H1 (cell line): ENCODE measurements at places on chromosomes 2 and 18.

GRCh38 chr2:20062615-20063545, 11.5 kb upstream of the LAPTM4A start:
- DNase-seq = no peak

- no peak for DNase-seq
Observed at GRCh38 chr2:212995920-212996319, 155.5 kb downstream of the IKZF2 start.

- DNase-seq = no peak
Observed at GRCh38 chr2:7108792-7109532, 191.8 kb downstream of the RNF144A start.

DNA sequence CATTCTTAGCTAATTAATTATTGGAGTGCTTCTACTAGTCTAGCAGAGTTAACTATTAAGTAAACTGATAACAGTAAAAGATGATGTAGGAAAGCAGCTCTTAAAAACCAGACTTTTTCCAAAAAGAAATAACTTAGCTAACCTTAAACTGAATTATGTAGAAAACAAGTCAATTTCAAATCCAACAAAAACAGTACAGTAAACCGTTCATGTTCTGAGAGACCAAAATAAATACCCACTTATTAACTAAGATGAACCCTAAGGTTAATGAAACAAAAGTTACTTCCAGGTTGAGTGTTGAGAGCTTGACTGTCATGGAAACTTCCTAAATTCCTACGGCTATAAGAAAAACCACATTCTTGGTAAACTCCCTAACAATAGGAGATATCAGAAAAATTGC, 181.2 kb downstream of the PPP1R1C start:
- no peak for DNase-seq

- no peak for DNase-seq
Observed at GRCh38 chr2:239495791-239496233, 95.0 kb upstream of the HDAC4 start.

DNA sequence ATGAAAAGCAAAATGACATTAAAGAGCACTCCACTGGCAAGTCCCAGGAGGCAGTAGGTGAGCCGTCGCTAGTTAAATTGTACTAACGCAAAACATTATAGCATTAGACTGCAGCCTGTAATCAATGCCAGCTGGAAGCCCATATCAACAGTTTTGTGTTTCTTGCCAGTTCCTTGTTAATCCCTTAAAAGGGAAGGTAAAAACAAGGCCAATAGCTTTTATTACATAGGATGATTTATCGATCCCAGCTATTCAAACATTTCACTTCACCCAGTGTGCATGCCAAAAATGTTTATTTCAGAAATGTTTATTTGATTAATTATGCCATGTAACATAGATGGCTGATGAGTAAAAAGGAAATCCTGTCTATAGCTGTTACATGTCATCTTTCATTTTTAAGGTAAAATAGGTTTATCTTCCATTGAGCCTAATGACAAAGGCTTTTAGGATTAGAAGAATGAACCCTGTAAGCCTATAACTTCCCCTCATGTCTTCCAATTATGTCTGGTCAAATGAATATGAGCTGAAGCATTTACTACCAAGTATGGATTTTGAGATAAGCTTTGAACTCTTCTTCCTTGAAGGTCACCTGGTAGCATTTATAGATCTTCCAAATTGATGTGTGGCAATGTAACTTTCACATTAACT, 591.2 kb downstream of the RNF144A start:
- no peak for DNase-seq

DNA sequence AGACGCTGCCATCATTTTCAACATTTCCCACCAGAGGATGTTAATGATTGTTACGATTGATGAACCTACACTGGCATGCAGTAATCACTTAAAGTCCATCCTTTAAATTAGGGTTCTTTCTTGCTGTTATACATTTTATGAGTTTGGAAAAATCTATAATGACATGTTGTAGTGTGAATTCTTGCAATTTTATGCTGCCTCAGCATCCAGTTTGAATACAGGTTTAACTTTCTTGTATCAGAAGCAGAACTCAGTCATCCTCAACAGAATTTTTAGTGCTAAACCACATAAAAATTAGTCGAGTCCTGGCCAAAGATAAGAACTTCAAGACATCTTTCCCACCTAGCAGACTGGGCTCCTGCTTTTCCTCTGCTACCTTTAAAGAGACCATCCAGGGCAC, 303.3 kb downstream of the NUP35 start:
- DNase-seq = no peak

GRCh38 chr2:86330001-86330400, 7.4 kb downstream of the REEP1 start:
- no peak for DNase-seq

DNA sequence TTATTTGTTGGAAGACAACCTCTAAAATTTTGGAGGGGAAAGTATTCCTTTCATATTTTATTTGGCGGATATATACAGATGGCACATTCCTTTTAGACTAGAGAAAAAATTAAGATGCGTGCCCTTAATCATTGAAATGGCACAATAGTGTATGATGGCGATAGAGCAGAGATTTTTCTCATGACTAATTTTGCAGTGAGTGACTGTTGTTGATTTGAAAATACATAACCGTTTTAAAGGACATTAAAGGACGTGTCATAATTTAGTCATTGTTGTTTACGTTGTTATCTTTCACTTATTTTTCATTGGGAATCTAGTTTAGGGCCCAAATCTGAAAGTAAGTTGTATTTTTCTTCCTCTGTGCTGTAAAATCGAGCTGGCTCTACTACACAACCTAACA, 61.7 kb downstream of the CERS6 start:
- no peak for DNase-seq

DNA sequence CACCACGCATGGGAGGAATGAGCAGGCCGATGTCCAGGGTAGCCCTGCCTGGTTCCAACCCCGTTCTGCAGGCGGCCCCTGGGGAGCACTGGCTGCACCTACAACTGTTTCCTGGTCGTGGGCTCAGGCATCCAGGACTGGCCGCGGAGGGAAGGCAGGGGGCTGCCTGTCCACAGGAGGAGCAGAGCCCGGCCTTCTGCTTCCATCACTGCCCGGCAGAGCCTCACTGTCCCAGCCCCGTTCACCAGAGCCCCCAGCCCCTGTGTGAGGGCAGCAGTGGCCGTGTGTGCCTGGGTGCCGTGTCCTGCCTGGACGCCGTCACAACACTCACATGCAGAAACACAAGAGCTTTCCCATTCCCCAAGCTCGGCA, 56.2 kb downstream of the KCNG2 start:
- no peak for DNase-seq

GRCh38 chr2:10341193-10341592, 38.5 kb downstream of the HPCAL1 start:
- DNase-seq = no peak

DNA sequence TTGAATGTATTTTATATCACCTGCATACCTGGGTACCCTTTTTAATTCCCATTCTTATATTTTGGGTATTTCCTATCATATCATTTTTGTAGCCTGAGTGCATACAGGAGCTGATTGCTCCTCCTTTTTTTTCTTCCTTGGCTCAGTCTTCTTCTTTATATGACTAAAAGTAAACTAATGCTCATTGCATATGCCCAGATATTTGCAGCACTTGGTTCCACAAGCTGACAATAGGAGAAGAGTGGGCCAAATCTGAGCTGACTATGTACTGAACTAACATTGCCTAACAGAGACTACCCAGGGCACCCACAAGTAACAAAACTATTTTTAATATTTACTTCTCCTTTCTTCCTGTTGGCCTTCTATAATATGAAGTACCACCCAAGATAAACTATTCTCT, 131.7 kb upstream of the SPOPL start:
- no peak for DNase-seq

DNA sequence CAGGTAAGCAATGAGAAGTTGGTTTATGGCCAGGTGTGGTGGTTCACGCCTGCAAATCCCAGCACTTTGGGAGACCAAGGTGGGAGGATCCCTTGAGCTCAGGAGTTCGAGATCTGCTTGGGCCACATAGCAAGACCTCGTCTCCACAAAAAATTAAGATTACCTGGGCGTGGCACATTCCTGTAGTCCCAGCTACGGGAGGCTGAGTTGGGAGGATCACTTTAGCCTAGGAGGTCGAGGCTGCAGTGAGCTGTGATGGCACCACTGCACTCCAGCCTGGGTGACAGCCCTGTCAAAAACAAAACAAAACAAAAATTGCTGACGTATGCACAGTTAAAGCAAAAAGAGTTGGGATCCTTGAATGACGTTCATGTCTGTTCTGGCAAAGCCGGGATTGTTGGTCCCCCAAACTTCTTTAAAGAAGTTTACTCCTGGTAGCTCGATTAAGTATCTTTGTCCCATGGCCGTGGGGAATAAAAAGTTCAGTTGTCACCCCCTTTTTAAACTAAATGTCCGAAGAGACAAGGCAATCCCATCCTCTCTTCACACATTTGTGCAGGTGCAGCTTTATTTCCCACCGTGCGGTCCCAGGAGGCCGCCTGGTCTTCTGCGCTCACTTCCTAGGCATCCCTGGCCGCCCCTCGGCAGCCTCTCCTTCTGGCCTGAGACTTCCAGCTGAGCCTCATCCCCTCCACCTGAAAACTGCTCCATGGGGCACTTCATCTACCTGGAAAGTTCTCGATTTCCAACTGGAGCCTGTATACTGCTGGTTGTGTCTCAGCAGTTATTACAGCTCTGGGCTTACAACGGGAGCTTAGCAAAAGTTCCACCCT, 762 bp upstream of the SPOPL start:
- no peak for DNase-seq

DNA sequence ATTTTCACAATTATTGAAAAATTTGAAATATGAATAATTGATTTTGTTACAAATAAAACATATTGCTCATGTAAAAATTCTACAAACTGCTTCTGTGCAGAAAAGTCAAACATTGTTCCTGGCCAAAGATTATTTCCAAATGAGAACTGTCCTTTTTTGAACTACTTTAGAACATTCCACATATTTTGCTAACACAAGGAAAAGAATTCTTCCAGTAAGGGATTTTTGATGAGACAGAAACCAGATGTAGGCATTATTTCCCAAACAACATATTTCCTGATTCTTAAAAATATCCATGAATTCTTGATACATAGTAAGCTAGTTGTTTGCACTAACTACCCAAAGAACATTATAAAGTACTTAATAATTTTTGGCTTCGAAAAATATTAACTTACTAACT, 715.2 kb downstream of the CCDC85A start:
- no peak for DNase-seq

DNA sequence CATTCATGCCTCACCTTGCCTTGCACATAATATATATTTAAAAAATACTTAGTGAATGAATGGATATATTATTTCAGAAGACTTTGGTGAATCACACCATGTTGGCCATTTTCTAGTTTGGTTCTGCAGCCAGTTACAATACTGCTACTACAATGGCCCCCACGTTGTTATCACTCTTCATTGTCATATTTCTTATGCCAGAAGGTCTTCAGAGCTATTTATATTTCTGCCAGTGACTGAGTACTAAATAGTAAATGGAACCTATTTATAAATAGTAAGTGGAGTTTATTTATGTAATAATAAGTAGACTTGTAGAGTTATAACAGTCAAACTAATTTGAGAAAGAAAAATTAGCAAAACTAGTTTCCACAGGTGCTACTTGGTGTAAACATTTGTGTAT, 516.6 kb upstream of the SYT4 start:
- no peak for DNase-seq

DNA sequence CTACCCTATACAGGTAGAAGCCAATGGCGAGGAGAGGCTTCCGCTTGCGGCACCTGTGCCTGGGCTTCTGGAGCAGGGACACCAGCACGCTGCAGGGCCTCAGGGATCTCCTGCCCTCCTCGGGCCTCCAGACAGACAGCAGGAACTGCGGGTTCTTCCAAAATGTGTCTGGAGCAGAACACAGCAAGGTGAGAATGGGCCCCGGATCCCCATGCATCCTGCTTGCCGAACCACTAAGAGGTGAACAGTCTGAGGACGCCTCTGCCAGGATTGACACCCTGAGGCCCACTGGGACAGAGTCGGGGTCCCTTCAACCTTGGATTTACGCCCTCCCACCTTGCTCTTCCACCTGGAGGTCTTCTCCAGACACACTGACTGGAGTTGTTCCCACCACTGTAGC, 25.4 kb downstream of the CAPN14 start:
- DNase-seq = peak; percentile 35

- DNase-seq = no peak
Observed at GRCh38 chr2:52314231-52314630, 1282.3 kb upstream of the NRXN1 start.

GRCh38 chr18:10400534-10401307, 53.7 kb upstream of the APCDD1 start:
- no peak for DNase-seq

DNA sequence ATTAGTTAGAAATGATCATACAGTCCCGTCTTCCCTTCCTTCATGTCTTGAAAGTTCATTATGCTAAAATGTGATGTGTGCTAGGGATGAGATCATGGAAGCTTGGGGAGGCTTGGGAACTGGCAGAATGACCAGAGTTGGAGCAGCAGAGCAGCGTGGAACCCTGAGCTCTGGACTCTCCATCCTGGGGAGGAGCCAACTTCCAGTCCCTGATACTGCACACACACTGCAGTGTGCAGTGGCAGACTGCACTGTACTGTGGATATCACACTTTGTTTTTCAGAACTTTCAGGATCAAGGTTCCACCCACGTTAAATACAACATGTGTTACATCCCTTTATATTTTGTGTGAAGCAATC, 27.3 kb upstream of the GREB1 start:
- no peak for DNase-seq

- DNase-seq = no peak
Observed at GRCh38 chr18:50138181-50139064, 56.5 kb downstream of the MYO5B start.

- no peak for DNase-seq
Observed at GRCh38 chr2:60496475-60496874, 57.0 kb downstream of the BCL11A start.

DNA sequence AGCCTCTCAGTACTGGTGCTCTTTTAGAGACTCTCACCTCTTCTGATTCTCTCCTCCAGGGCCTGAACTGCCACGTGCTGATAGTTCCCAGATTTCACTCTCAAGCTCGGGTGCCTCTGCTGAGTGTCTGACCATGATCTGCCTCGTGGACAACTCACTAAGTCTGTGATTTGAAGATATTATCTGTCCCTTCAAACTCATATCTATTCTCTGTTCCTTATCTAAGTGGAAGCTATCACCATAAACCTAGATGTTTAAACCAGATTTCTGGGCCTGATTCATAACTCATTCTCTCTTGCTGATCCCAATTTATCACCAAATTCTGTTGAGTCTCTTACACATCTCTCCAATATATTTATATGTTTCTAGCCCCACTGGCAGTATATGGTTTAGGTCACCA, 29.9 kb upstream of the KIDINS220 start:
- DNase-seq = no peak

DNA sequence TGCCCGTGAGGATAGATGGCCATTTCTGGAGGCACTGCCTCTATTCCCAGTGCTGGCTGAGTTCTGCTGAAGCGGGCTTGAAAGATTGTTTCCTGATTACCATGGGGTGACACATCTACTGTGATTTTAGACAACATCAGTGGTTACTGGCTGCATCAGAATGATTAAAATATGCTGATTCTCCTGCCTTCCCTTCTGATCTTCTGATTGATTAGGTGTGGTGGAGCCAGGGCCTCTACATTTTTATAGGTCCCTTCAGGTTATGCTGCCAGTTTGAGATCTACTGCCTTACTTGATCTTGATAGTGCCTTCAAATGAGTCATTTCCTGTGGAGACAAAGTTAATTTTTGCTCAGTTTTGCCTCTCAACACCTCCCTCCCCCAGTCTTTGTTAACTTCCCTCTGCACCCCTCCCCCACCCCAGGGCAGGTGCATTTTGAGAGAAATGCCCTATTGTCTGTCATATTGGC, 31.6 kb upstream of the SNORC start:
- DNase-seq = no peak

- no peak for DNase-seq
Observed at GRCh38 chr2:62410015-62410453, 96.0 kb downstream of the TMEM17 start.
